ENCODE measurements at places on chromosomes 4 and X.

GRCh38 chrX:134607523-134607922 lies 50.7 kb downstream of the PLAC1 start:
- peak; percentile 46 for DNase-seq

- no peak for DNase-seq
Observed at GRCh38 chrX:13994536-13995080, 35.1 kb downstream of the GEMIN8 start.

DNA sequence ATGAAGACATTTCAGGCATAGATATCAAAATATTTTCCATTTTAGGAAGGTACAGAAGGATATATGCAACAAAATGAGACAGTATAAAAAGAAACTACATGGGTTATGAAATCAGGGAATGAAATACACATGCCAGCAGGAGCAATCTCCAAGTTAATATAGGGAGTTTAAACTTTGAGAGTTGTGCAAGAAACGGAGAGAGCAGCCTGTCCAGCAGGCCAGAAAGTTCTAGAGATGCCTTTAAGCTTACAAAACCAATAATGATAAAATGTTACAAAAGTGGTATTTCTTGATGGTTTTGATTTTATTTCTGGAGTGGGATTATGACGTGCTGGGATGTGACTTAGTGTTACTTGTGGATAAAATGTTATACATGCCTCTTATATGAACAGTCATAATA lies 2047.9 kb downstream of the ARAP2 start:
- DNase-seq = no peak

- DNase-seq = no peak
Observed at GRCh38 chrX:108123591-108124366, 32.2 kb downstream of the ATG4A start.

- DNase-seq = no peak
Observed at GRCh38 chr4:40190880-40191815, 5.7 kb upstream of the RHOH start.

DNA sequence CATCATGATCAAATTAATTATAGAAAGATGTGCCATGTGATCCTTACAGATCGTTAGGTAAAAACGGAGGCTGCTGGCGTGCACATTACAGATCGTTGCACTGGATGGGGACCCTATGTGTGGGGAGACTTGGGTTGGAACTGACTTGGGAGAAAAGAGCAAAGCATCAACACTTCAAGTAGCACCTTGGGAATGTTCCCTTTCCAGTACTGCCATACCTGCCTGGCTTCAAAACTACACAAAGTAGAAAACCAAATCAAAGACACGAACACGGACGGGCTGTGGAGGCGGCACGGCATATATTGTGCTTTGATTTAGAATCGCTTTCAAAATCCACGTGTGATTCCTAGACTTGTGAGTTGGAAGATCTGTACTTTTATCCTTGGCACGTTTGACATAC lies 898 bp downstream of the CMC4 start:
- peak; percentile 11 for DNase-seq

DNA sequence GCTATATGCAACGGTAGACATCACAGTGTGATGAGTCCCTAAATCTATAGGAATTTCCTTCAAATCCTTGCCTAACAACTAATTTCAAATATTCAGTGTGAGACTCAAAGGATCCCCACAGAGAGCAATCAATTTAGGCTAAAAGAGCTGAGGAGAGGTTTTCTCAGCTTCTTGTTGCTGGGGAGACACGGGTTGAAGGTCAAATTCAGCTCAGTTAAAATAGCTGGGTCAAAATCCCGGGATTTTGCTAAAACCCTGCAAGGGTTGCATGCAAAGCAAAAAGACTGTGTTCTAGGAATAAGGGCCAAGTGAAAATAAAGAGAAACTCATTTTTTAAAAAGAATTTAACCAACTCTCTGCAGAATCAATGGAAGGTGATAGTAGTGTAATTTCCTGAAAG lies 1073.4 kb downstream of the NLGN4X start:
- no peak for DNase-seq

DNA sequence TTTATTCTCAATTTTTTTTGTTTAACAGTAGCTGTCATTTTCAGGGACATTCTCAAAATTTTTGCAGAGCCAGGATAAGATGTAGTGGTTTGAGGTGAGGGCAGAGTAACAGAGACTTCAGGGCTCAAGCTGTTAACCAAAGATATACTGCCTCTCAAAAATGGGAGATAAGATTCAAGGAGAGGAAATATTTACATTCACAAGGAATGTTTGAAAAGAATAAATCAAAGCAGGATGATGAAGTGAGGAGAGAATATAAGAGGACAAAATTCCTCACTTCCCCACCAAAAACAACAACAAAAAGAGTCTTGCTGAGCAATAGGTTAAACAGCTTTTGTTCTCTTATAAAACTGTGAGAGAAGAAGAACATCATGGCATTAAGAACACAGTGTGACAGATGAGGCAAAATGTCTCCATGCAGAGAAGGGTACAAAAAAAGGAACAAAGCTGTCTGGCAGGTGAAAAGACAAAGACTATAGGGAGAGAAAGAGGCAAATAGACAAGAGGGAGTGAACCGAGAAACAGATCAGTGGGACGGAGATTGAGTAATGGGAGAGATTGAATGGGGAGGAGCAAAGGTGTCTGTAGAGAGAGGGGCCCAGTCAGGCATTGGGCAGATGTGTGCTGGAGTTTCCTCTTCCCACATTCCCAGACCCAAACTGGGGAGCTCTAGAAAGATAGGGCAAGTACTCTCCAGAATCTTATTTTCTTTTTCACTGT lies 106.1 kb upstream of the TMEM150C start:
- DNase-seq = no peak

DNA sequence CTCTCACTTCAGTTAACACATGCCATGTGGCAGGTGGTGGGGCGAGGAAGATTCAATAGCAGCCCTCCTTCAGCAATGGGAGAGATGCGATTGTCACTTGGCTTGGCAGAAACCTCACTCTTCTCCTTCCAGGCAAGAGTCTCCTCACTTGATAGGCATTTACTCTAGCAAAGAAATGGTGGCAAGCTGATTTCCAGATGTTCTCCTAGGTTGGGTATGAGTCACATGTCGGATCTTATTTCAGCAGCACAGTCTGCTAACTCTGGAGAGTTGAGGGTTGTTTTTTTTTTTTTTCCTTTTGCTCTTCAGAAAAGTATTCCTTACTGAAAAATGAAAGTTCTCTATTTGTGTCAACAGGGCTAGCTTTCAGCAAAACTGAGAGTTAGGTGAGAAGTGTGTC lies 119.5 kb upstream of the CHRDL1 start:
- DNase-seq = no peak

DNA sequence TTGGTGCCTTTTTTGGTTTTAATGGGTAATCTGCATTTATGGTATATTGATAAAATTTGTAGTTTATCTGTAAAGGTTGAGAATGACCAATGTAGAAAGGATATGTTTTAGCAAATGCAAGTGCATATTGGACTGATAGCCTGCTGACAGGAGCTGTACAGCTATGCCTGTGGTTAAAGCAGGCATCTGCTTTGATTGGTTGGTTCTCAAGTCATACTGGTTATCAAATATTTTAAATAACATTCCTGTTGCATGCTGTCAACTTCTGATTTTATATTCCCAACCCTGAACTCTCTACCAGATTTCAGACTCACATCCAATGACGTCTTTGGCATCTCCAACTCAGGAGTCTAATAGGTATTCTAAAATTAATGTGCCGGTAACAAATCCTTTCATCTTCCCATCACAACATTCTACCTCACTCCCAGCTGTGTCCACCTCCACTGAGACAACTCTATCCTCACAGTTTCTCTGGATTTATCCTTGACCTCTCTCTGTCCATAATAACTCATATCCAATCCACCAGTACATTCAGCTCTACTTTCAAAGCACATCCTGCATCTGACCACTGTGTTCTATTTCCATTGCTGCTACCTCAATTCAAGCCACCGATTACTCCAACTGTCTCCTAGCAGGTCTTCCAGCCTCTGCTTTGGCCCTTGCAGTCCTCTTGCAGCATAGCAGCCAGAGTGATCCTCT lies 125.7 kb downstream of the CAMK2D start:
- peak; percentile 17 for DNase-seq

- no peak for DNase-seq
Observed at GRCh38 chr4:122129061-122129460, 23.1 kb upstream of the BLTP1 start.

- DNase-seq = peak; percentile 13
Observed at GRCh38 chr4:151604238-151604637, 156.6 kb downstream of the GATB start.

- DNase-seq = no peak
Observed at GRCh38 chrX:109739625-109740432, 6.8 kb upstream of the ACSL4 start.

DNA sequence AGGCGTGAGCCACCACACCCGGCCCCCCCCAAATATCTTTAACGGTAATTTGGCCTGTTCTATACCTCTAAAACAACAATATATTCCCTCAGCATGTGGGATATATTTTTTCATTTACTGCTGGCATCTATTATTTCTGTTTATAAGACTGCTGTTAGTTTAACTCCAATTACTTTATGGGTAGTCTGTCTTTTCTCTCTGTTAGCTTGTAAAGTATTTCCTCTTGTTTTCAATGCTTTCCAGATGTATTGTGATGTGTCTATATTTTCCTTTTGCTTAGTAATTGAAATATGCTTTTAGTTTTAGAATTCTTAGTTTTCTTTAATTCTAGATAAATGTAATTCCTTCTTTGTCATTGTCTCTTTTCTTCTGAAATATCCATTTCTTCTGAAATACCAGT lies 445.8 kb downstream of the ANKRD50 start:
- DNase-seq = no peak
